Testis (tissue), 5 donors: ENCODE measurements at places on chromosomes 4 and X. TPM values are rescaled to one million over a fixed set of nuclear protein-coding genes. Genes with fewer than 3 reads are reported as not detected.
A peak's percentile ranks its signal among the peaks of the same experiment; 100 is the strongest.

Gene FRMPD3
- 2.0 TPM for total RNA-seq

Gene WDR17
- 9.3 TPM for total RNA-seq

Gene TKTL2
- total RNA-seq: 45.9 TPM

Gene CITED1
- total RNA-seq: 439 TPM

Gene PRR32
- total RNA-seq: not detected

Gene TCEAL2
- total RNA-seq: 52.0 TPM

DNA sequence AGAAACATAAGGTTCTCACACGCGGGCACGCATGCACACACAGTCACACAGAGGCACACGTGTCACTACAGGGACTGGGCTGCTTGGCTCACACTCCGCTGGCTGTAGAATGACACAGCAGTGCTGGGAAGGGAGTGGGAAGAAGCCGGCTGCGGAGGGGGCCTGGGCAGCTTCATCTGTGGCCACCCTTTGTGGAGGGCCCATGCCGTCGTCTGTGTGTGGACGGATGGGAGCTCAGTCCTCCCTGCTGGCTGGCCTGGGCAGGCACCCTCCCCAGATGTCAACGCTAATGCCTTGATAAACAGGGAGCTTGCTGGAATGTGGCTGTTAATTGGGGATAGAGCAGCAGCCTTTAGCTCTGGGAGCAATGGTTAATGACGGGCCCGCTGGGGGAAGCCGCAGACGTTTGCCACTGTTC lies 621.1 kb downstream of the BCOR start:
- H3K4me1 ChIP-seq: no peaks in the 10 kb centered on the region
- no peak overlapping the region for H3K27ac ChIP-seq
- DNase-seq: no peak

DNA sequence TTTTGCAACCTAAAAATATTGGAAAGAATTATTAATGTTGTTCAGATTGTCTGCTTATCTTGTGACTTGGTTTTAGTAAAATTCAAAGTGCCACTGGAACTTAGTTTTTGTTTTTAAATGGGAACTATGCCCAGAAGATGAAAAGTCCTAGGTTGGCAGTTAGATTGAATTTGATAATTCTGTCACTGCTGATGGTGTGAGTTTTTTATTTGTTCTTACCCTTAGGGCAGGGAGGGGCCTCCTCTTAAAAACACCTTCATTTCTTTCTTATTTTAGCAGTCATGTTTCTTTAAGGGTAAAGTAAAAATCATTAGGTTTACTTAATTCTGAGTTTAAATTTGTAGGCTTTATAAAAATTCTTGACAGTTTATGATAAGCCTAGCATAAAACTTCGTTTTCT lies 80.6 kb downstream of the AFF1 start:
- no peak overlapping the region for H3K4me3 ChIP-seq
- peak overlapping the region; percentile 68 for H3K27ac ChIP-seq
- no peaks in the 10 kb centered on the region for H3K27me3 ChIP-seq

GRCh38 chr4:181350615-181351415 lies 892.4 kb upstream of the TENM3 start:
- no peaks in the 10 kb centered on the region for H3K36me3 ChIP-seq
- no peak overlapping the region for H3K4me3 ChIP-seq
- DNase-seq: no peak
- no peaks in the 10 kb centered on the region for H3K27me3 ChIP-seq
- no peaks in the 10 kb centered on the region for H3K4me1 ChIP-seq

GRCh38 chrX:17876135-17876534 lies 15.0 kb upstream of the RAI2 start:
- H3K27me3 ChIP-seq: no peaks in the 10 kb centered on the region
- H3K4me3 ChIP-seq: no peak overlapping the region
- no peak for DNase-seq
- H3K36me3 ChIP-seq: no peaks in the 10 kb centered on the region
- H3K27ac ChIP-seq: no peak overlapping the region

DNA sequence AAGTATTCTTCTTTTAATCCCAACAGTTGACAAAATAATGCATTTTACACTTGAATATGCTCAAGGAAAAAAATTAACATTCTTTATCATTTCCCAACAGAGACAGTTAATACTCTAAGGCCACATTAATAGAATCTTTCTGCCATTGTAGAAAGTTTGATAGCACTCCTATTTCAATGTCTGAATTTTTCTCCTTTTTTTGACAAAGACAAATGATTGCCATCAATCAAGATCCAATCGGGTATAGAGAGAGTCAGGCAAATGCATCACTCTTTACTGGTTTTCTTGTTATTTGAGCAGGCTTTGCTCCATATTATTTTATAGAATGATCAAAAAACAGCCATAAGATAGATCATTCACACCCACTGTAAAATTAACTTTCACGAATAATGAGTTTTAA lies 46.1 kb downstream of the MAB21L2 start:
- H3K27ac ChIP-seq: no peak overlapping the region
- H3K36me3 ChIP-seq: no peaks in the 10 kb centered on the region
- H3K4me3 ChIP-seq: no peak overlapping the region
- H3K27me3 ChIP-seq: no peaks in the 10 kb centered on the region

DNA sequence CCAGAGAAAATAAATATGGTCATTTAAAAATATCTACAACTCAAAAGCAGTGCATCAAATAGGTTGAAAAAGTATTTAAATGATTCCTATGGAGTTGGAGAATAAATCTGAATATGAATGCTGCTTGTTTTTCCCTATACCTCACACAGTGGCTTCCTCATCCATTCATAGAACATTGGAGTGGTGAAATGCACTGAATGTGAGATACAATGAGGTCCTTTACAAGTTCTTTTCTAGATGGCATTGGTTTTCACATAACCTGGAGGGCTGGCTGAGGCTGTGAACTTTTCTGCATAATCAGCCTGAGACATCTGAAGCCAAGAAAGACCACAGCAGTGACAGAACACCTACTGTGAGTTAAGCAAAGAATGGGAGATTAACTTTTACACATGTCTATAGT lies 279.1 kb upstream of the NRK start:
- DNase-seq: no peak
- no peaks in the 10 kb centered on the region for H3K36me3 ChIP-seq
- no peak overlapping the region for H3K4me3 ChIP-seq
- H3K27me3 ChIP-seq: no peaks in the 10 kb centered on the region
- H3K4me1 ChIP-seq: no peaks in the 10 kb centered on the region
- no peak overlapping the region for H3K27ac ChIP-seq

GRCh38 chr4:84944947-84945346 lies 21.5 kb downstream of the WDFY3 start:
- H3K4me3 ChIP-seq: no peak overlapping the region
- DNase-seq: no peak
- H3K27me3 ChIP-seq: no peaks in the 10 kb centered on the region
- H3K27ac ChIP-seq: no peak overlapping the region
- no peaks in the 10 kb centered on the region for H3K36me3 ChIP-seq

DNA sequence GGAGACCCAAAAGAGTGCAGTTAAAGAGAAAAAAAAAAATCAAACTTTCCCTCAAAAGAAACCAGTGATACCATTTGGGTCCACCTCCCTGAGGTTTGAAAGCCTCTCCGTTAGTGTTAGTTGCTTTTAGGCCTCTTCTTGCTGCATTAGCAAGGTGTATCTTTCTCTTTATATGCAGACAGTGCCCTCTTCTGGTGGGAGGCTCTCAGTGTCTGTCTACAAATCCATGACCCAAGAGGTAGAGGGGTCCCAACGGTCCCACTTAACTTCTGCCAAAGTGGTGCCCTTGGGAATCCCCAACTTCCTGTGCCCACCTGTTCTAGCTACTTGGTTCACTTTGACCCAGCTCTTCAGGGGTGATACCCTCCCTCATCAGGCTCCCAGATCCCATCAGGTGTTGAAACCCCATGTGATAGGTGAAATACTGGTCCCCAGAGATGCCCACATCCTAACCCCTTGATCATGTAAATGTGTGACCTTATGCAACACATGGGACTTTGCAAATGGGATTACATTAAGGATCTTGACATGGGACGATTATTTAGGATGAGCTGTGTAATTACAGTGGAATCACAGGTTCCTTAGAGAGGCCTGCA lies 63.7 kb upstream of the CD99 start:
- no peaks in the 10 kb centered on the region for H3K4me1 ChIP-seq

DNA sequence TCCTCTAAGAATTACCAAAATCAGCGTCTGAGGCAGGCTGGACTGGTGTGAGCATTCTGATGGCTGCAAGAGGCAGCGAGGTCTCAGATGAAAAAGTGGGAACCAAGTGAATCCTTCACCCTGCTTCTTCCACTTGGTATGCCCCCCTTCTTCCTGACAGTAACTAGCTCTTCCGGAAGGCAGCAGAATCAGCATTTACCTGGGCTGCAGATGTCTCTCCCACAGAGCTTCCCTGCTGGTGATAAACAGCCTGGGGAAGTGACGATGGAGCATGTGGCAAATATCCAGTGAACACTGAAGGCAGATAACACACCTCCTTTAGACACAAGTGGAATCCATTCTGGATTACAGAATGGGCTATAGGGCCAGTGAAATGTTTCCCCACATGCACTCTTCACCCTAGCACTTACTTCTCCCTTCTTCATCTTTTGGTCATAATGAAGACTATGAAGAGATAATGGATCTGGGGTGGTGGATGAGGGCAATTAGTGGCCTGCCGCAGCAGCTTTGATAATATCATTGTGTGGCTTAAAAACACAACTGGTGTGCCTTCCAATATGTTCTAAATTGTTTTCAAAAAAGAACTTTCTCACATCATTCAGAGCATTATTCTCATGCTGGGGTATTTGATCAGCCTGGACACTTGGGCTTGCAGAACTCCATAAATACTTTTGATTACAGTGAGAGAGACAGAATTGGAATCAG lies 60.8 kb upstream of the TBC1D9 start:
- H3K4me1 ChIP-seq: no peaks in the 10 kb centered on the region
- no peaks in the 10 kb centered on the region for H3K27me3 ChIP-seq
- H3K27ac ChIP-seq: no peak overlapping the region
- H3K4me3 ChIP-seq: no peak overlapping the region
- no peaks in the 10 kb centered on the region for H3K36me3 ChIP-seq

DNA sequence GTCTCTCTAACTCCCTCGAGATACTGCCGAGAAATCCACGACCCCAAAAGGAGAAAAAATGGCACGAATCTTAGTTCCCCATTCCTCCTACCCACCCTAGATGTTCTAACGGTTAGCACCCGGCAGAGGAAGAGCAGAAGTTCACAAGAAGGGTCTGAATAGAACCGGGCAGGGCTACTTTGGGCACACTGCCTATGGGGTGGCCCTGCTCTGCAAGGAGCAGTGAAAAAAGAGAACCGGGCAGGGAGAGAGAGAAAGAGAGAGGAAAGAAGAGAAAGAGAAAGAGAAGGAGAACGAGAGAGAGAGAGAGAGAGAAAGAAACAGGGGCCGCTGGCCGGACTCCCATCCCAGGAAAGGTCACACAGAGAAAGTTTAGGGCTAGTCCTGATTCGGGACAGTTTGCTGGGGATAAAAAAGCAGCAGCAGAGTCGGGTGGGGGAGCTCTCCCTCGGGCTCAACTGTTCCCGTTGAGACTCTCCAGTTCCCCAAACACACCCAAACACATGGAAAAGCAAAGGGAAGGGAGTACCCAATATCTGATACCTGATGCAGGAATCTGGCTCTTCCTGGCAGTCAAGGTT lies 468 bp downstream of the GLA start:
- no peaks in the 10 kb centered on the region for H3K36me3 ChIP-seq
- peak overlapping the region; percentile 91 for H3K27ac ChIP-seq
- H3K4me1 ChIP-seq: peaks cover 5% of the 10 kb centered on the region
- H3K27me3 ChIP-seq: no peaks in the 10 kb centered on the region

- no peak for DNase-seq
- no peaks in the 10 kb centered on the region for H3K36me3 ChIP-seq
- H3K27me3 ChIP-seq: no peaks in the 10 kb centered on the region
- no peak overlapping the region for H3K27ac ChIP-seq
- no peak overlapping the region for H3K4me3 ChIP-seq
- no peaks in the 10 kb centered on the region for H3K4me1 ChIP-seq
Observed at GRCh38 chrX:45485719-45486118, 285.0 kb upstream of the DIPK2B start.

- no peak for DNase-seq
- no peak overlapping the region for H3K27ac ChIP-seq
- H3K36me3 ChIP-seq: no peaks in the 10 kb centered on the region
- H3K27me3 ChIP-seq: no peaks in the 10 kb centered on the region
- no peaks in the 10 kb centered on the region for H3K4me1 ChIP-seq
- no peak overlapping the region for H3K4me3 ChIP-seq
Observed at GRCh38 chrX:109134777-109135176, 347.1 kb downstream of the GUCY2F start.

DNA sequence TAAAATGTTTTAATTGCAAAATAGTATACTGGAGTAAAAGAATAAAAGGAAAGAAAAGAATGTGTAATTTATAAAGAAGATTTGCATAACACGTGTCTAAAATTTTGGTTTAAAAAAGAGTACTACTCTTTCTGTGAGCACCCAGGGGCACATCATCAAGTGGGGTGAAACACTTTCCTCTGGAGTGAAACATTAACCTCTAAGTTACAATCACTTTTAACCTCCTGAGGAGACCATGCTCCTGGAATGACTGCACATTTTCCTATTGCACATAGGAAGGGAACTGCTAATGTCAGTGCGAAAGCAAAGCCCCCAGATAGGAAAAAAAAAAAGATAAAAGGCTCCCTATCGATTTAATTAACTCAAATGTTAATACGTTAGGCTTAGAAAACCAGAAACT lies 13.3 kb downstream of the VEGFC start:
- no peaks in the 10 kb centered on the region for H3K4me1 ChIP-seq
- no peaks in the 10 kb centered on the region for H3K36me3 ChIP-seq
- no peak for DNase-seq
- H3K27ac ChIP-seq: no peak overlapping the region
- H3K27me3 ChIP-seq: no peaks in the 10 kb centered on the region
- H3K4me3 ChIP-seq: no peak overlapping the region

DNA sequence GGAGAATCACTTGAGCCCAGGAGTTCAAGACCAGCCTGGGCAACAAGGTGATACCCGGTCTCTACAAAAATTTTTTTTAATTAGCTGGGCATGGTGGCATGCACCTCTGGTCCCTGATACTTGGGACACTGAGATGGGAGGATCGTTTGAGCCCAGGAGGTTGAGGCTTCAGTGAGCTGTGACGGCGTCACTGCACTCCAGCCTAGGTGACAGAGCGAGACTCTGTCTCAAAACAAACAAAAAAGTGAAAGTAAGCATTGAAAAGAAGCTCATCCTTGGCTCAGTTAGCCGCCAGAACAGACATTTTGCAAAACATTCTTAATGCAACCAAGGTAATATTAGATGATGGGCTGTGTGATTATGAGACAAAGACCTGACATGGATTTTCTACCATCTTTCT lies 223.3 kb upstream of the VCX3A start:
- no peak for DNase-seq
- no peaks in the 10 kb centered on the region for H3K4me1 ChIP-seq
- no peak overlapping the region for H3K4me3 ChIP-seq
- H3K36me3 ChIP-seq: no peaks in the 10 kb centered on the region
- no peaks in the 10 kb centered on the region for H3K27me3 ChIP-seq
